ENCODE measurements at places on chromosomes 7 and 10.

- DNase-seq, result no peak
These were observed 60.1 kb upstream of the CARD11 start for GRCh38 chr7:3103614-3104398.

- no peak for DNase-seq
These were observed 67.8 kb downstream of the NAMPT start for GRCh38 chr7:106216923-106217542.

DNA sequence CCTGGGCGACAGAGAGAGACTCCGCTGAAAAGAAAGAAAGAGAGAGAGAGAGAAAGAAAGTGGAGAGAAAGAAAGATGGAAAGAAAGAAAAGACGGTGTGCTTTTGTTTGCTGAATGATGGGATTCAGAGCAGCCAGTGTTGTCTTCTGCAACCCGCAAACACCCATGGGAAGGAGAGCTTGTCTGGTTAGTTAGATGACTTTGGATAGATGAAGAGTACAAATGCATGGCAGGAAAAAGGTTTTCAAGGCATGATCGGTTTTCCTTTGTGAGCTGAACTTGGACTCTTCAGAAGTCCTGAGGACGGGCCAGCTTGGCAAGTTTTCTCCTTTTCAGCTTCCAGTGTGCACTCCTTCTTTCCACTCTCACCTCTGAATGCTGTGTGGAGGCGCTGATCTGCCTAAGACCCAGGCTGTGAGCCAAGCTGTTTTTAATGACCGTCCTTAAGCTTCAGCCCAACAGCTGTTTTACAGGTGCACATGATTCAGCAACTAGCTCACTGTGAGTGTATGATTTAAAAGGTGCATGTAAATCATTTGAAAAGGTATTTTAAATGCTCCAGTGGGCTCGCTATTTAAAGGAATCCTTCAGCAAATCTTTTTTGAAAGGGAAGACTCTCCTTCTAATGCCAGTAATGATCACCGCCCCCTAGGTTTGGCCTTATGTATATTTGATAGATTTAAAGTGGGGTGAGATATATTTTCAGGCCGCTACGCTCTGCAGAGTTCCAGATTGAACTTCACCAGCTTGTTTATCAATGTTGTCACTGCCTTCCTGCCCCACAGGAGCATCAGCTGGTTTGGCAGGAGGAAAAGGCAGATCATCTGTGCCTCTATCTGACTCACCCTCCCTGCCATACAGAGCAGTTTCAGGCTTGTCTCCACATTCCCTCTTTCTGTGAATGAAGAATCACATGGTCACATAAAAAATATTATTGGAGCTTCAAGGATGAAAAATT, 115.0 kb downstream of the PLXDC2 start:
- no peak for DNase-seq

DNA sequence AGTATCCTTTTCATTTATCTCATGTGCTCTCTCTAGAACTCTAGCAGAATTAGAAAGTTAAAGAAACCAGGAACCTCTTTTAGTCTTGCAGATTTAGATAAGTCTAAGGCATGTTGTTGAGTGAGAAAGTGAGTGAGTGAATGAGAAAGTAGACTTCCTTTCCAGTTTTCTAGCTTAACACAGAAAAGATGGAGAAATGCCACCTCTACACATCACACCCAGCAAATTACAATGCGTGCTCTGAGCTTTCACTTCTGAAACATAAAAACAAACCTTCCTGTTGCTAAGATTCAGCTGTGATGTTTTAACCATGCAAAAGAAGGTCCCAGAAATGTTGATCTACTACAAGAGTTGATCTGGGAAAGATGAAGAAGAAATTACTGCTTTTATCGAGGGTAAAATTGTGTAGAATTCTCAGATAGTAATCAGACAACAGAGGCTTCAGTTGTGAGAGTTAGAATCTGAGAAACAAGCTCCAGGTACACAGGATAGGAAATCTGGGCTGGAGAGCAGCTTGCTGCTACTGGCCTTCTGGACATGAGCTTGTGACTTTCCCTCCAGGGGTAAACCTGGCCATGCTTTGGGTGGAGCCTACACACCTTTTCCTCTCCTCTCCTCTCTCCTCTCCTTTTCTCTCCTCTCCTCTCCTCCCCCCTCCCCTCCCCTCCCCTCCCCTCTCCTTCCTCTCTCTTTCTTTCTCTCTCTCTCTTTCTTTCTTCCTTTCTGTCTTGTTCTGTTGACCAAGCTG, 4.6 kb downstream of the CYP3A5 start:
- DNase-seq, result no peak

DNA sequence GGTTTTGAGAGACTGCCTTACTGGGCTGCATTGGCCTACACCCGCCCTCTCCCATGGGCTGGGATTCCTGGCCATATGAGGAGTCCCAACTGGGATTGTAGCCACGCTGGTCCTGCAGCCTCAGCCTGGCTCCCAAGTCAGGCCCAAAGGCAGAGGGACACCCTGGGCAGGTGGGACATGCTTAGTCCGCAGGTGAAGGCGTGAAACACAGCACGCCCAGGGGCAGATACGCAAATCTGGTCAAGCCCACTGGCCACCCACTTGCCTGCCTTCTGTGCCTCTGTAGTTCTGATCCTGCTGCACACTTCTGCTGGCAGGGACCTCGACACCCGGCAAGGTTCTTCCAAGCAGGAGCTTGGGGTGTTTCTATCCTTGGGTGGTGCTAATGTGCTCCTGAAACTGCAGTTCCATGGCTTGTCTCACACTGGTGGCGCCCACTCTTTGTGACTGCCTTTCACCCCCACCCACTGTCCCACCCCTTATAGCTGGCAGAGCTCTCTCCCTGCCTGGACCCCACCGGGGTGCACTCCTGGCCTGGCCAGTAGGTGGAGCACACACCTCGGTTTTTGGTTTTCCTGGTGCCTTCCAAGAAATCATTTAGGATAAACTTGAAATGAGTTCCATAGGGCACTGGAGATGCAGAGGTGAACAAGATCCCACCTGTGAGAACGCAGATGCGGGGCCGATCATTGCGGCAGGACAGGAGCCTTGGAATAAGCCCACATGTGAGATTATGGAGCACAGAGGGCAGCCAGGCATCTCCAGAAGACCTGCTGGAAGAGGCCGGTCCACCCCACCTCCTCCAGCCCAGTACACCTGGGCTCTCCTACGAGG, 47.9 kb downstream of the MKI67 start:
- DNase-seq, result no peak

DNA sequence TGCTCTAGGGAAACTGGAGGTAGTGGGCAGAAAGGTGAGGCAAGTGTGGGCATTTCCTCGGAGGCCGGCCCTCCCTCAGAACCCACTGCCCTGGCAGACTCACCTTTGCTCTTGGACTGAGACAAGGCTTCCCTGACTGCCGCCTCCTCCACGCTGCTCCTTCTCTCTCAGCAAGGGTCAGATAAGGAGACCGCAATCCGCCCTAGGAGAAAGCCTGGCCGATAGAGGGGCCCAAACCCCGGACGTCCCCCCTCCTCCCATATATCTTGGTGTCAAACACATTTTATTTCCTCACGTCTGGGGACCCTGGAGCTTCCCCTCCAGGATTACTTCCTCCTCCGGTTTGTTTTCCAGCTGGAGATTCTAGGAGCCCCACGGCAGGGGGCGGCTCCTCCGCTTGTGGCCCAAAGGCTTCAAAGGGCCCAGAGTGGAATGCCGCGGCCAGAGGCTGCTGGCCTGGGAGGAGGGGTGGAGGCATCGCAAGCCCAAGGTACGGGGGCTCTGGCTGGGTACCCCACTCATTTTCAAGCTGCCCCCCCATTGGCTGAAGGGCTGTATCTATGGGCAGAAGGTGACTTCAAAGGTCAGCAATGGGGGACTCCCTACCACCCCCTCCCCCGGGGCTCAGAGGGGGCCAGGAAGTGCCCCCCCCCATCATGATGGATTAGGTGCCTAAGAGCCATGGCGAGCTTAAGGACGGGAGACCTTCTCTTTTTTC, 31.7 kb upstream of the LBX1 start:
- no peak for DNase-seq

- DNase-seq, result no peak
These were observed 87.9 kb downstream of the DPY19L1 start for GRCh38 chr7:34949361-34949760.

All from stimulated activated CD8-positive, alpha-beta memory T cell treated with anti-CD3 and anti-CD28 coated beads, Interleukin-15, amount 100 ng/mL, for 24 hours (primary cell).